ENCODE measurements at places on chromosomes 11 and 22.

DNA sequence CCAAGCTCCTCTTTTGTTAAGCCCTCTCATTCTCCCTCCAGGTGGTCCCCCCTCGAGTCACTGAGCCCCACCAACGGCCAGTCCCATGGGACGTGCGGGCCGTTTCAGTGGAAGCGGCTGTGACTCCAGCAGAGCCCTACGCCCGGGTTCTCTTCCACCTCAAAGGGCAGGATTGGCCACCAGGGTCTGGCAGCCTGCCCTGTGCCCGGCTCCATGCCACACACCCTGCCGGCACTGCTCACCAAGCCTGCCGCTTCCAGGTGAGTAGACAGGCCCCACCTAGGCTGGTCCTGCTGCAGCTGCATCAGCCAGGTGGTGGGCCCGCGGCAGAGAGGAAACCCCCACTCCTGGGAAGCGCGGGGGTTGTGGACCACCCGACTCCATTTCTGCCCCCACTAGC is 3.3 kb downstream of the TMEM132A start:
- DNase-seq: peak; percentile 12

GRCh38 chr11:110762590-110762989 is 50.4 kb upstream of the ARHGAP20 start:
- DNase-seq: peak; percentile 52

DNA sequence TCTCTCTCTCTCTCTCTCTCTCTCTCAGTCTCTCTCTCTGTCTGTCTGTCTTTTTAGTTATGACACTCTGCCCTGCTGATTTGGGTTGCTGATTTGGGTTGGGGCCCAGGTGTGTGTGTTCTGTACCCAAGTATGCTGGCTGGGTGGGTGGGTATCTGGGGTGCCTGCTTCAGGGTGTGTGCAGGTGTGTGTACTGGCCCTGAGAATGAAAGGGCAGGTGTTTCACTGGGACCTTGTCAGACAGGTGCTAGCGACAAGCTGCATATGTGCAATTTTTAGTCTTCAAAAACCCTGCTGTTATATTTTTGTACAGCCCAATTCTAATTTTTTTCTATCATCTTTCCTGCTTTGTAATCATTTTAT is 943 bp downstream of the CSF2RB start:
- no peak for DNase-seq

GRCh38 chr11:14235701-14236100 is 123.3 kb downstream of the RRAS2 start:
- DNase-seq: no peak

DNA sequence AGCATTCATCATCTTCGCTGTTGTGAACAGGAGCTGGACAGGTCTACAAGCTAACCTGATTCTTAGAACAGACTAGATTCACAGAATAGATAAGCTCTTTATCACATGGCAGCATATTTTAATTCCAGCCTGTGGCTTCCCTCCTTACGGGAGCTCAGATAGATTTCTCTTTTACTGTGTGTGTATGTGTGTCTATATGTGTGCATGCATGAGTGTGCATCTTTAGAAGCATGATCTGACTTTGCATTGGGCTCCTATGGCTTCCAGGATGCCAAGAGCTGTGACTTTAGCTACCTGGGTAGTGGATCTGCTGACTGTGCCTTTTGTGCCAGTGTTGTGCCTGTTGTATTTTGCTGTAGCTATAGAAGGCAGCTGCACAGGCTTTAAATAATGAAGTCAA is 44.3 kb downstream of the ZNRF3 start:
- no peak for DNase-seq

- no peak for DNase-seq
These were observed 31.7 kb upstream of the GCAT start for GRCh38 chr22:37775785-37776638.

GRCh38 chr22:38826801-38827200 is 17.0 kb downstream of the NPTXR start:
- DNase-seq: no peak

DNA sequence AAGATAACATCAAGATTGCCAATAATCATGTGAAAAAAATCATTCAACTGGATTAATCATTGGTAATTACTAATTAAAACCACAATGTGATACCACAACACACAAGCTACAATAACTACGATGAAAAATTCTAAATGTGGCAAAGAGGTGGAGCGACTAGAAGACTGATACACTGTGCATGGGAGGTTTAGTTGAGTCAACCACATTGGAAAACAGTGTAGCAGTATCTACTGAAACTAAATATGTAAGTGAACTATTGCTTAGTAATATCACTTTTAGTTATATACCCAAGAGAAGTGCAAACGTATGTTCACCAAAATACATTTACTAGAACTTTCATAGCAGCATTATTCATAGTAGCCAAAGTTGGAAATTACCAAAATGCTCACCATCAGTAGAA is 359.9 kb downstream of the ETS1 start:
- DNase-seq: no peak

DNA sequence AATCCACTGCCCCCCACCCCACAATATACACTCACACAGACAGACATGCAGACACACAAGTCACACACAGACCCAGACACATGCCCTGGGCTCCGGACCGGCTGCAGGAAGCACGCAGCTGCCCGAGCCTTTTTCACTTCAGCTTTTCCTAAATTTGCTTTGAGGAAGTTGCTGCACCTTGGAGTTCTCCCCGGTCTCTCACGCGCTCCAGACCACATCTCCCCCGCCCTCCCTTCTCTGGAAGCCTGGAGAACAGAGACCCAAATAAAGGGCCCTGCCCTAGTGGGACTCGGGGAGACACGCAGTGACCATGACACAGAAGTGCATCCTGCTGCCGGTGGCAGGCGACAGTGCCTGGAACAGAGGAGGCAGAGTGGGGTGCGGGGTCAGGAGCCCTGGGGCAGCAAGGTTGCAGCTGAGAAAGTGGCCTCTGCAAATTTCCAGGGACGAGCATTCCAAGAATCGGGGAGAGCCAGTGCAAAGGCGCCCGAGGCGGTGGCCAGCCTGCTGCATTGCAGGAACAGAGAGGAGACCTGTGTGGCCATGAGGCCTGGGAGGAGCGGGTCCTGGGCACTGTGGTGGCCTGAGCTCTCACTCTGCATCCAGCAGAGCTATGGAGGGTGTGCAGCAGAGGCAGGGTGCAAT is 19.1 kb downstream of the RPL3 start:
- no peak for DNase-seq

All from NCI-H1092 treated with DMSO at 0.1 percent for 48 hours (cell line).